ENCODE measurements at places on chromosomes 3 and 15. TPM values are rescaled to one million over a fixed set of nuclear protein-coding genes. Genes with fewer than 3 reads are reported as not detected.

The SLC26A6 gene
- total RNA-seq = 4.8 TPM

The EIF4G1 gene
- 89.6 TPM for total RNA-seq

The NEIL1 gene
- total RNA-seq = 9.4 TPM

The MLF1 gene
- total RNA-seq = 31.1 TPM

The SAMMSON gene
- total RNA-seq = 26.2 TPM

The CLSTN2 gene
- 8.9 TPM for total RNA-seq

The POPDC2 gene
- 9.4 TPM for total RNA-seq

The CRYBG3 gene
- 20.0 TPM for total RNA-seq

The DTX3L gene
- total RNA-seq = 14.9 TPM

The ATRIP gene
- total RNA-seq = 9.4 TPM

The TMEM158 gene
- 72.2 TPM for total RNA-seq

The CFAP20DC gene
- 9.4 TPM for total RNA-seq

The TEX55 gene
- not detected for total RNA-seq

The PPM1L gene
- 10.1 TPM for total RNA-seq

The LTF gene
- 1.2 TPM for total RNA-seq

The PRR23C gene
- total RNA-seq = 0.24 TPM

The RTP3 gene
- 1.2 TPM for total RNA-seq

The RBMS3 gene
- total RNA-seq = 195 TPM

The ACP3 gene
- total RNA-seq = 8.4 TPM

The CLDN16 gene
- total RNA-seq = 0.24 TPM

The SMAD6 gene
- total RNA-seq = 45.5 TPM

The CATSPER2 gene
- 6.3 TPM for total RNA-seq

The CYP8B1 gene
- total RNA-seq = 2.6 TPM

The MYZAP gene
- total RNA-seq = not detected

The BCHE gene
- total RNA-seq = 98.2 TPM

The GABRA5 gene
- 0.96 TPM for total RNA-seq

The SI gene
- 0.24 TPM for total RNA-seq
